ENCODE measurements at places on chromosomes 6 and 20.

DNA sequence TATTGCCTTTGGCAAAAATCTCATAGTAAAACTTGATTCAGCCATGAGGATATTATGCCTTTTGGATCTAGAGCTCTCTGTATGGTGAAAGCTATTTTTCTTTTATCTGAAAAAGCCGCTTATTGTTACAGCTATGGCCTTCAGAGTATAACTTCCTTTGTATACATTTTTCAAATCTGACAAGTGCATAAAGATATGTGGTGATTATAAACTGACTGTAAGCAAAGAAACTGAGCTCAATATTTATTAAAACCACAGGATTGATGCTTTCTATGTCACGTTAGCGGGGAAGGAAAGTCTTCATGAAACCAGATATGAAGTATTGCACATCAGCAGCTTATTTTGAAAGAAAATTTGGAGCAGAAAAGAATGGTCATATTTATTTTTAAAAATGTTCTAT lies 151.8 kb downstream of the THEMIS start:
- DNase-seq: no peak

- DNase-seq: no peak
Observed at GRCh38 chr6:119313937-119314884, 35.4 kb downstream of the MAN1A1 start.

GRCh38 chr20:48763216-48763914 lies 64.4 kb downstream of the PREX1 start:
- DNase-seq: peak; percentile 91

DNA sequence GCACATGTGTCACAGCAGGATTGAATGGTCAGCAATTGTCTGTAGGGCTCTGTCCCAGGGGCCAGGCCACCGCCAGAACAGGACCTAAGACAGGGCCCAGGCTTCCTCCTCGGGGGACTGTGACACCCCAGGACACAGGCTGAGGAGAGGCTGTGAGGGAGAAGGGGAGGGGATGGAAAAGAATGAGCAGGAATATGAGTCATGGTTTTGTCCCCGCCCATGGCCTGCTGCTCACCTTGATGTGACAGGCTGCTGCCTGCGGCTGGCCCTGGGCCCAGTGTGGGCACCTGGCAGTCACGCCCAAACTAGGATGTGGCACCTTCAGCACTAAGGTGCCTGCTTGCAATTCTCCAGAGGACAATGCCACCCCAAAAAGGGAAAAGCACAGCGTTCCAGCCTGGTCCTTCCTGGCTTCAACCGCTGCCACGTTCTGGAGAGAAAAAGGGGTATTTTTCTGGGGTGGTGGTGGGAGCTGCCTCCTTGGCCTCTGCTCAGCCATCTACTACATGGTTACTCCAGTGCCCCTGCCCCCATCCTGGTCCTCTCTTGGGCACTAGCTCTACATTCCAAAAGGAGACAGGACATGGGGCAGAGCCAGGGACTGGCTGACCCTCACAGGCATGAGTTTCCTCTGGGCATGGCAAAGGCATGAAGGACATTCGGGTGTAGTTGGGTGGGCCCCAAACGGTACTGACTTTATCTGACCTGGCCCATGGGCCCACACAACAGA lies 93.4 kb downstream of the SLC22A23 start:
- DNase-seq: peak; percentile 64

- DNase-seq: no peak
Observed at GRCh38 chr6:105178636-105179035, 1.2 kb downstream of the POPDC3 start.

DNA sequence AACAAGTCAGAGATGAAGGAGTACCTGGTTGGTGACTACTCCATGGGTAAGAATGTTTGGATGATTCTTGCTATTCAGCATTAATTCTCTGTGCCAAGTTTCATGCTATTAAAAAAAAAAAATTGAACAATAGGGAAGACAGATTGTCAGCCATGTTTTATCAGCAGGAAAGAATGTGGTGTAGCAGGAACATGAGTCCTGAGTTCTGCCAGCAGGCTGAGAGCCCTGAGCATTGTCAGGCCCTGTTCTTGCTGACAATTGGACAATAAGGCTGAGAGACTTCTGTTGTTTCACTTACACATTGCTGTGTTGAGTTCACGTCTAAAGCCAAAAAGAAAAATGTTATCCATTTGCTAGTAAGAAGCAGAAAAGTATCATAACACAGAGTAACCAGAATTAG lies 70.4 kb upstream of the SMIM28 start:
- no peak for DNase-seq

DNA sequence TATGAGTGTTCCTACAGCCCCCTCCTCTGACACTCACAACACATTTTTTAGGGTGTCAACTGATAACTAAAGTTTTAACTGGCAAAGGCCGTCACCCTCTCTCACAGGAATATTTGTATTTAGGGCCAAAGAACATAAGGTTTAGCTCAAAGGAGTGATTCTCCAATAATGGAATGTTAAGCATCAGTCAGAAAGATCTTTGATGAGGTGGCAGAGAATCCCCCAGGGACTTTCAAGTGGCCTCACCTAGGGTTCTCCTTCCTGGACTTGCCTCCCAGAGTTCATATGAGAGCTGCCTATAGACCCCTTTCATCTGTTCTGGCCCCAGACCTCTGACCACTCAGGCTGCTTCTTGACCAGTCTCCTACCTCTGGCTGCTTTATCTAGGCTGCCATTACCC lies 7.4 kb upstream of the SCUBE3 start:
- DNase-seq: no peak

- DNase-seq: no peak
Observed at GRCh38 chr6:150371356-150371755, 2.5 kb downstream of the IYD start.

GRCh38 chr6:108730635-108731515 lies 117.3 kb upstream of the ARMC2 start:
- DNase-seq: no peak

DNA sequence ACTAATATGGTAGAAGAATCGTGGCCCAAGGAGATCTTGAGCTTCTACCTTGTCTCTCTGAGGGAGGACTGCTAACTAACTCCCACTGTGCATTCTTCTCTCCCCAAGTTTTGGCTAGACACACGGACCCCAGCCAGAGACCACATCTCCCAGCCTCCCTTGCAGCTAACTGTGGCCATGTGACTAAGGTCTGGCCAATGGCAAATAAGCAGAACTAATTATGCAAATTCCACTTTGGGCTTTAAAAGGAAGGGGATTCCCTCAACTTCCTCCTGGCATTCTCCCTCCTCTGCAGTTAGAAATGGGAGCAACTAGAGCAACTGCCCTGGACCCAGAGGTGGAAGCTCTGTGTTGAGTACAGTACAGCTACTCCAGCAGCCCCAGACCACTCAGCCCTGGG lies 15.4 kb downstream of the BPIFA2 start:
- DNase-seq: no peak

- DNase-seq: no peak
Observed at GRCh38 chr6:23218751-23219150, 649.4 kb downstream of the HDGFL1 start.

DNA sequence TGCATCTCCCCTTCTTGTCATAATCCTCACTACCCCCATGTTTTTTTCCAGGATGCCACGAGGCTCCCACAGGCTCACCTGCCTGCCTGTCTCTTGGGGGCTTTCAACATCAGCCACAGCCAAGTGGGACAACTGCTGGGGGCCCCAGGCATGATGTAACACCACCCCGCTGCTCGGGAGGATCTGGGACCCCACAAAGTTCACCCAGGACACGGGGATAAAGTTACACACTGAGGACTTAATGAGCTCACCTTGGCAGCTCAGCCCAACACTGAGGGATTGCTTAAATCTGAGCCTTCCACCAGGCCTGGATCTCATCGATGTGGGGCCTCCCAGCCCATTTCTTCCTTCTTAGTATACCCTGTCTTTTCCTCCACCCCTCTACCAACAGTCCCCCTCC lies 56.4 kb upstream of the NNAT start:
- no peak for DNase-seq

DNA sequence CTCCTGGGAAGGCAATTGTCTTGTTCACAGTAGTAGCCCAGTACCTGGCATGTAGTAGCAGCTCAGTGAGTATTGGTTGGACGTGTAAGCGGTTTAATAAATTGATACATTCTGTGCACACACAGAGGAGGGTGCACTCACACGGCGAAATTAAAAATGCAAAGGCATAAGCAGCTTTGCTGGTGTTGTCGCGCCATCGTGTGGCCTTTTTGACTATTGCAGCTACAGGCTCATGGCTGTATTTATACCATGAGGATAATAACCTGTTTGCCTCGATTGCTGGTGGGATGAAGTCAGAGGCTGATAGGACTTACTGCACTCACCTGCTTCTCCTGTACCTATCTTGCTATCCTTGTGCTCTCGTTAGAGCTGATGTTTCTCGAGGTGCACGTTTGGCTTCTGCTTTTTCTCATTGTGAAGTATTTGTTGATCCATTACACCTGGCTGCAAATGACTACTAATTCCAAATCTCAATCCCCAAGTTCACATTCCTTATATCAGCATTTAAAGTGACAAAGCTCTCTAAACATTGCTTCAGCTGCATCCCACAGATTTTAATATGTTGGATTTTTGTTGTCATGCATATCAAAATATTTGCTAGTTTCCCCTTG lies 61.5 kb downstream of the TBXT start:
- peak; percentile 61 for DNase-seq

DNA sequence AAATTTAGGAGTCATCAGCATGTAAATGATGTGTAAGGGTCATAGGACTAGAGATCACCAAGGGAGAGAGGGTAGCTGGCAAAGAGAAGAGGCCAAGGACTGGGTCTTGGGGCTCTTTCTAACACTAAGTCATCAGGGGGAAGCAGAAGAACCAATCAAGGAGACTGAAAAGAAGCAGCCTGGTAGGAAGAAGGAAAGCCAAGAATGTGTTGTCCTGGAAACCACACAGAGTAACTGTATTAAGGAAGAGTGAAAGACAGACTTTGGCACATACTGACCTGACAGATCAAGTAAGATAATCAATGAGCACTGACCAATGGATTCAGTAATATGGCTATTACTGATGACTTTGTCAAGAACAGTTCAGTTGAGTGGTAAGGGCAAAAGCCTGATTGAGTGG lies 42.3 kb upstream of the LAMA4 start:
- no peak for DNase-seq

DNA sequence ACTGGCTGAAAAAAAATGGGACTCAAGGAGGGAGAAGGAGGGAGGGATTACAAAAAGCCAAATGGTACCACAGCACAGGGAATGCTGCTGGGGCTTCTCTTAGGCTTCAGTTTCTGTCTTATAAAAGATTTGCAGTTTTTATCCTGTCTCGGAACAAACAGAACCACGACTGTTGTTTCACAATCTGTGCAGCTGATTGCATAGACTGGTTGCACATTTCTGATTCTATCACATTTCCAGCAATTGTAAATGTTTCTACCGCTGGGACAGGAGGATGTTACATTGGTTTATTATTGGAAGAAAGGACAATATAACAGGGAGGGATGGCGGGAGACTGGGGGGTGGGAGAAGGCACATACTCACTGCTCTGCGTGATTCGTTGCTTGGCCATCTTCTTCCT lies 73.5 kb upstream of the ARID1B start:
- DNase-seq: no peak

DNA sequence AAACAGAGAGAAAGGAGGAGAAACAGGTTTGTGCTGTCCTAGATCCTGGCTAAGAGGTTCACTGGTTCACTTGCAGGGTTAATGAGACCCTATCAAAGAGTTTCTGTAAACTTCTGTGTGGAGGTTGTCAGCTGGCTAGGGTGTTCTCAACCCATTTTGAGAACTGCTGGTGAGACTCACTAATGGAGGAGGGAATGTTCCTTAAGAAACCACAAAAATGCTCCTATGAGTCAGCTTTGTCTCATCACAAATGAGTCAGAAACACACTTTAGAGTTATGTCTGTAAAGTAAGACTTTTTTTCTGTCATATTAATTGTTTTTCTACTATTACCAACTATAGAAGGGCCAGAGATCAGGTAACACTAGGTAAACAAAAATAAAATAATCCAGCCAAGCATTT lies 884.4 kb downstream of the PHF3 start:
- no peak for DNase-seq

DNA sequence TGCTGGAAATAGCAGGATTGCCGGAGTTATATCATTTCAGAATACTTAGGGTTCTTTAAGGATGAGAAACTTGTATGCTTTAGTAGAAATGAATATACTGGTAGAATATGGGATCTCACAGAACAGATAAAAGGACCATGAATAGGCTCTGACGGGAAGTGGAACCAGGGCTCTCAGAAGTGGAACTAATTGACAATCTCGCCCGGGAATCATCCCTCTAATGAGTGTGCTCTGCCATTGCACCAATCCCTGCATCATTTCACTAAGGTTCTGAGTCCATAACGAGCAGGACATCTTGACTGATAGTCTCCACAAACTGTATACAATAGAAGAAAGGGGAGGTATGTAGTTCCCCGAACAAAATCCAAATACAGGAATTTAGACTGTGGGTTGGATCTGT lies 150.1 kb downstream of the COL9A1 start:
- DNase-seq: no peak

GRCh38 chr6:71544028-71544427 lies 255.4 kb downstream of the OGFRL1 start:
- no peak for DNase-seq

- DNase-seq: no peak
Observed at GRCh38 chr20:25226433-25227316, 21.2 kb upstream of the PYGB start.

GRCh38 chr6:137494988-137495702 lies 951 bp upstream of the OLIG3 start:
- DNase-seq: no peak

DNA sequence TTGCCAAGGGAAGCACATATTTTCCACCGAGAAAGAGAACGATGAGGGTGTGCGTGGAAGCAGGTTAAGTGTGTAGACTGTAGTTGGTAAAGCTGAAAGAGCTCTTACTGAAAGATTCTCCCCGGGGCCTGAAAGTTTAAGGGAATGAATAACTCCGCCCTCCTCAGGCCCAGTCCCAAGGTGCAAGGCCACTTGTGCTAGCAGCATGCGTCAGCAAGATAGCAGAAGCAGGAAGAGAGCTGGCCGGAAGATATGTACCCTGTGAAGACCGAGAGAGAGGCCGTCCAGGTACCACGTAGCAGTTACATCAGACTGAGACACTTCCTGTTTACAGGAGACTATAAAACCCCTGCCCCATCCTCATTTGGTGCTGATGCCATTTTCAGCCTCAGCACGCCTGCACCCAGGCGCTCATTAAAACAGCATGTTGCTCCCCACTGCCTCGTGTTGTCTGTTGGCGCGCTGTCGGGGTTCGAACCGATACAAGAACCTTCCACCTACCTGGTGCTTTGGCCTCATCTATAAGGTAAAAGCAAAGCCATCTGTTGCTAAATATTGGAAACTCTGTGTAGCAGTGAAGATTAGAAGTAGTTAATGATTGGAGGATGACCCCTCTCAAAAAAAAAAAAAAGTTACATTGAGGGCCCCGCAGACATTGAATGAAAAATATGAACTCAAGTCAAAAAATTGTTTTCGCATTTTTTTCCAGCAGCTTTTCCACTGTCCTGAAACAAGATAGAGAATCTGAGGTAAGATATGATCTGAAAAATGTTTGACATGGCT lies 18.6 kb upstream of the FAM135A start:
- no peak for DNase-seq

DNA sequence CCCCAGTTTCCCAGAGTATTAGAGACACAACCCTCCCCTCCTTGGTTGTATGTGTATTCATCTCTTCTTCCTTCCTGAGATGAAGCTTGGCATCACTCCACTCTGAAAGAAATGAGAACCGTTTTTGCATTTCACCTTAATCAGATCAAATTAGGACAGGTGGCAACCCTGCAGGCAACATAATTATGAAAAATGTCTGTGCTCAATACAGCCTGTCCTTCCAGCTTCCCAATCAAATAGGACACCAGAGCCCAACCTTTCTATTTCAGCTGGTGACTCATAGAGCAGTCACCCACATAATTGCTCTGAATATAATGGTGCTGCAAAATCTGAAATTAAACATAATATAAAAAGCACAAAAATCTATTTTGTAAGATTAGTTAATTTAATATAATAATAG lies 310.2 kb upstream of the AGPAT4 start:
- DNase-seq: no peak
